ENCODE measurements at places on chromosomes 3 and 15.

GRCh38 chr3:193812791-193813500, 219.9 kb downstream of the OPA1 start:
- DNase-seq: no peak

DNA sequence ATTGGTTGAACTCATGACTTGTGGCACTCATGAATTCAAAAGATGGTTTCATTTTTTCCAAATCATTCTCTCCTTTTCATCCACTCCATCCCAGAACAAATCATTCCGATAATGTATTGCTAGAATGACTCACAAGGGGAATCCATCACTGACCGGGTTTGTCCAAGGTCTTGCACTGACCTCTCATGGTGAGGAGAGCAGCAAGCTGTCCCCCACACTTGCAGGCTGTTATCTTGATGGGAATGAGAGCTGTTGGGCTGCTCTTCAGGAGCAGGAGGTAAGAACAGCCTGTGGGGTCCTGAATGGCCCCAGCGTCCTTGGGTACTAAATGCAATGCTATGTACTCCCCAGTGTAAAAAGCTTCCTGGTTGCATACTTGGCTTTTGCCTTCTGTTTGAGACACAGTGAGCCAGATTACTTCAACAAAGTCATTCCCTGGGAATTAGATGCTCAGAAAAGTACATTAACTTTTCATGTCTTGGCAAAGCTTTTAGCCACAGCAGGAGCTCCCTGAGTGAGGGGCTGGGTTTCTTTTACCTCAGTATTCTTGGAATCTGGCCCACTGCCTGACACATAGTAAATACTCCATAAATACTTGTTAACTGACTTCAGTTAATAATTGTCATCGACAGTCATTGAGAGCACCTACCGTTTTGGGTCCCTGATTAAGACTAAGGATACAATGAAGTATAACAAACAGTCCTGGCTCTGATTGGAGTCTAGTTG, 24.1 kb downstream of the CCNL1 start:
- no peak for DNase-seq

DNA sequence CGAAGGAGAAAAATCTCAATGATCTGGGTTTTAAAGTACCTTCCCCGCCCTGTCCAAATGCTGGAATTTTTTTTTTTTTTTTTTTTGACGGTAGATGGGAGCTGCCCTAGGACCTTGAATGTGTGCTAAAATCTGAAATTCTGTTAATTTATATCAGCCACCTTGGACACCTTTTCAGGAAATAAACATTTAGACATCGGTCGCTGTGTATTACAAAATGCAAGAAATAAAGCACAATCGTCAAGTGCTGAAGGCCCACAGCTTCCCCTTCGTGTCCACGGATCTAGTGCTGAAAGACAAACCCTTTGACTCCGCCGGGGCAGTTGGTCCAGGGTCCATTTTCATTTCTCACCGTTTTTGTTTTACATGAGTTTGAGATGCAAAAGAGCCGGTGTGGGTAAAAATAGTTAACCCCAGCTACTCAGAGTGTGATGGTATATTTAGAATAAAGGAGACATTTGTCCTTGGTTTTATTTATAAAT, 90.2 kb upstream of the CHD2 start:
- DNase-seq: peak; percentile 59

DNA sequence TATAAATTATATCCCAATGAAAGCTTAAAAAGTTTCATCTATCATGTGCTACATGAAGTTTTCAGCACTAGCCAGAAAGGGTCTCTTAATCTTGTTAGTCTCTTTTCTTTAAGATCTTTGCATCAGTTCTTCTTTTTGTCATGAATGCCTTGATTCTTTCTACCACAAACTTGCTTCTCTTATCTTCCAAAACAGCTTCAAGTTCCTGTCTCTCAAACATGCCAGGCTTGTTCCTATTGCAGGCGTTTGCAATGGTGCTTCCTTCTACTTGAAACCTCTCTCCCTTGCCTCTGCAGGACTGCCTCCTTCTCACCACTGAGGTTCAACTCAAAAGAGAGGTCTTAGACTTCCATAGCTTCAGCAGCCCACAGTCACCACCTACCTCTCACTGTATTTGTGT, 104.3 kb upstream of the FRMD4B start:
- DNase-seq: no peak

GRCh38 chr15:93312891-93313486, 224.0 kb upstream of the RGMA start:
- DNase-seq: no peak
